ENCODE measurements at places on chromosomes 5 and 9. TPM values are rescaled to one million over a fixed set of nuclear protein-coding genes. Genes with fewer than 3 reads are reported as not detected.

The CDO1 gene
- 9.2 TPM for total RNA-seq

DNA sequence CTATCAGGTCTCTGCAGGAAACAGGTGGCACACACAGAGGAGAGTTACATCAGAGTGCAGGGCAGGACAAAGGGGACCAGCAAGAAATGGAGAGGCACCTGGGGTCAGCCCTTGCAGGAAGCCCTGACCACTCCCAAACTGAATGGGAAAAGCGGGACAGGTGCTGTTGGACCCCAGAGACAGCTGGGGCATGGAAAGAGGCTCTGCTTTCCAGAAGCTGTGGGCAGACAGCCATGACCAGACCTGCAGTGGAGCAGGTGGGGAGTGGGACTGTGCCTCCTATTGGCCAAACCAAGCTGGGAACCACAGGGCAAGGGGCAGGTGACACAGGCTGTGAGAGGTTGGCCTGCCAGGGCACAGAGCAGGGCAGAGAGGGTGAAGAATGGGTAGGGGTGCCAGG lies 125.8 kb downstream of the BOD1 start:
- H3K4me3 ChIP-seq, result no peak overlapping the region
- DNase-seq, result no peak
- no peaks in the 10 kb centered on the region for H3K27me3 ChIP-seq
- no peak overlapping the region for H3K27ac ChIP-seq
- H3K36me3 ChIP-seq, result no peaks in the 10 kb centered on the region

DNA sequence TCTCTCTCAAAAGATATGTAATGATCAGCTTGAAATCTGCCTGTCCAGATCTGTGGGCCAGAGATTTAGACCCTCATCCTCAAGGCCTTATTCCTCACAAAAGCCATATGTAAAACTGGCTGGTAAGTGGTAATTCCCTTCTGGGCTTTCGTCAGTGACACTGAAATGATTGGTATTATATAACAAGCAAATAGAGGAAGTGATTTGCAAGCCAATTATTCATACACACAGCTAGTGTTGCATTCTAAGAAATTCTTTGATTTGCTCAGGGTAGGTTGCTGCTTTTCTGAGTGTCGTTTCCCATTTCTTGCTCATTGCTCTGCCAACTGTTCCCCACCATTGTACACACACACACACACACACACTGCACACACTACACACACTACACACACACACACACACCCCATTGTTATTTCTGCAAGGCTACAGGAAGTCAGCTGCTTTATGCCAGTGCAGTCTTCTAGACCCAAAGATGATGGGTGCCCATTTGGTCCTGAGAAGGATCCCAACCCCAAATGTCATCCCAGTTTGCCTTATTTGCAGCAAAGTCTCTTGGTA lies 76.8 kb downstream of the PRLR start:
- no peak overlapping the region for H3K4me3 ChIP-seq
- no peak overlapping the region for H3K27ac ChIP-seq
- no peaks in the 10 kb centered on the region for H3K36me3 ChIP-seq
- DNase-seq, result no peak

GRCh38 chr5:116898917-116899316 lies 324.3 kb upstream of the SEMA6A start:
- H3K4me3 ChIP-seq, result no peak overlapping the region
- H3K4me1 ChIP-seq, result no peaks in the 10 kb centered on the region
- H3K27me3 ChIP-seq, result no peaks in the 10 kb centered on the region
- DNase-seq, result no peak

GRCh38 chr5:35811108-35811741 lies 45.5 kb upstream of the IL7R start:
- no peak overlapping the region for H3K27ac ChIP-seq
- no peak overlapping the region for H3K4me3 ChIP-seq
- no peaks in the 10 kb centered on the region for H3K27me3 ChIP-seq
- H3K4me1 ChIP-seq, result no peaks in the 10 kb centered on the region
